ENCODE measurements at places on chromosomes 12 and 14.

DNA sequence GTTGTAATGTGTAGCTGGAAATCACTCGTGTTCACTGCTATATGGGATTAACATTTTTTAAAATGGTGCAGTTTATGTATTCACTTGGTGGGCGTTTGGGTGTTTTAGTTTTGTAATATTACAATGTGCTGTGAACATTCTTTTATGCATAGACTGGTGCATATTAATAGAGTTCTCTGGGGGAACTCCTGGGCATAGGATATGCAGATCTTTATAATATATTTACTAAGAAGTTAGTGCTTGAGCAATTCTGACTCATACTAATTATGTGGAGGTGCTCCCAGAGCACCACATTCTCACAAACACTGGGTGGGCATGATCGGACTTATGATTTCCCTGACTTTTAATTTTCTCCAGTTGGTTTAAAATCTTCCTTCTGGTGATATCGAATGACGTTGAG lies 342.3 kb downstream of the PDZRN4 start:
- DNase-seq = no peak

GRCh38 chr14:46651526-46652144 lies at the start of gene RPL10L:
Gene RPL10L (minus strand): TSS chr14:46651781. CDS start chr14:46651736, 45 bp downstream.
- DNase-seq = no peak

DNA sequence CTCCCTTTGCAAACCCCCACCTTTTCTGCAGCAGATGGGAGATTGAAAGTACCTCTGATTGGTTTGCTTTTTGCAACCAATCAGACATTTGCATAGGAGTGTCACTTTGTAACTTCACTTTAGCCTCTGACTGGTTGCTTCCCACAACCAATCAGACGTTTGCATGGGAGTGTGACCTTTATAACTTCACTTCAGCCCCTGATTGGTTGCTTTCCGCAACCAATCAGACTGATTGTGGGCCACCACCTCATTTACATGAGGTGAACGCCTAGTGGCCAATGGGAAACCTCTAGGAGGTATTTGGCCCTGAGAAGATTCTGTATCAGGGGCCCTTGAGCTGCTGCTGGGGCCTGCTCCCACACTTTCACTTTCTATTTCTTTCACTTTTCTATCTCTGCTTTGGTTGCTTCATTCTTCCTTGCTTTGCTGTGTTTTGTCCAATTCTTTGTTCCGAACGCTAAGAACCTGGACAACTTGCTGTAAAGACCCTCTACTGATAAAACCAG lies 106.0 kb upstream of the PRICKLE1 start:
- no peak for DNase-seq

- no peak for DNase-seq
Measured at GRCh38 chr12:103697971-103698751, 111.1 kb downstream of the STAB2 start.

DNA sequence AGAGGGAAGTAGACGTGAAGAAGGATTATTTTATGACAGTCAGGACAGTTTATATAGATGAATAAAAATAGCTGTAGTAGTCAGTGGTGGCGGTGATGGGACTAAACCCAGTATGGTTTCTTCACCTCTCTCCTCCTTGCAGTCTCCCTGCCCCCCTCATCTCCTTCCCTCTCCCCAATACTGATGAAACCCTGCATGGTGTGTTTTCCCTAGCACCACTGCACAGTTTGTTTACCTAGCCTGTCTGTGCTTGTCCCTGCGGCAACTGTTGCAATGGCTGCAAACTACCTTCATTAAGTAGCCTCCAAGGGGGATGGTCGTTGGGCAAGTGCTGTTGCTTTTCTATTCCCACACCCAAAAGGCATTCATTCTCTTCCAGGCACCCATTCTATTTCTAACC lies 14.7 kb downstream of the PCBP2 start:
- no peak for DNase-seq

- no peak for DNase-seq
Measured at GRCh38 chr12:57868221-57868620, 21.7 kb upstream of the CTDSP2 start.

GRCh38 chr12:96070670-96071279 lies 35.4 kb upstream of the LTA4H start:
- DNase-seq = no peak

DNA sequence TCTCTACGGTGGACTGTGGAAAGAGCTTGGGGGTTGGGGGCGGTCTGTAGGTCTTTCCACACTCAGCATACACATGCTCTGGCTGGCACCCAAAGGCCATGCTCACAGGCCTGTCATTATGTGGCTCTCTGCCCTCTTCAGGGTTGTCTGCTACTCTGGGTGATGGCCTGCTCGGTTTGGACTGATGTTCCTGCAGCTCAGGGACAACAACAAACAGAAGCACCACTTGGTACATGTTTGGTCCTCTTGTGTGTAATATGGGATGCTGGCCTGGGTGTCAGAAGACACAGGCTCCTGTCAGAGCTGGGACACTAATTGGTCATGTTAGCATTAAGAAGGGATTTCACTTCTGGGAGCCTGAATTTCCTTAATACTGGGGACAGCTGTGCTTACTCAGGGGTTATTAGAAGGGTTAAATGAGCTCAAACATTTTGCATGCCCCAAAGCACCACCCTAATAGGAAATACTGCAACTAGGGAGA lies 32.7 kb upstream of the SELPLG start:
- no peak for DNase-seq

DNA sequence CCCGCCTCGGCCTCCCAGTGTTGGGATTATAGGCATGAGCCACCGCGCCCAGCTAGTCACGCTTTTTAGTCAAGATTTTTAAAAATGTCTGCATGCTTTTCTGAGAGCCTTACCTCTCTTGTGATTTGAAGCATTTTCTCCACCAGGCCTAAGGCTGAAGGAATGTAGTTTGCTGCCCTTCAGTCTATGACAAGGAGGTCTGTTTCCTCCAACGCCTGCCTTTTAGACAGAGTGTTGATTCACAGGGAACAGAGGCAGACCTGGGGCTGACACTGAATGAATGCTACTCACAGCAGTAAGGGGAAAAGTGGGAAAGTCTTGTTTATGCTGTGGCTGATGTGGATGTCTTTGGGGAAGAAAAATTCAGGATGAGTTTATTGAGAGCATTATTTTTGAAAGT lies 27.2 kb upstream of the MDM2 start:
- no peak for DNase-seq

DNA sequence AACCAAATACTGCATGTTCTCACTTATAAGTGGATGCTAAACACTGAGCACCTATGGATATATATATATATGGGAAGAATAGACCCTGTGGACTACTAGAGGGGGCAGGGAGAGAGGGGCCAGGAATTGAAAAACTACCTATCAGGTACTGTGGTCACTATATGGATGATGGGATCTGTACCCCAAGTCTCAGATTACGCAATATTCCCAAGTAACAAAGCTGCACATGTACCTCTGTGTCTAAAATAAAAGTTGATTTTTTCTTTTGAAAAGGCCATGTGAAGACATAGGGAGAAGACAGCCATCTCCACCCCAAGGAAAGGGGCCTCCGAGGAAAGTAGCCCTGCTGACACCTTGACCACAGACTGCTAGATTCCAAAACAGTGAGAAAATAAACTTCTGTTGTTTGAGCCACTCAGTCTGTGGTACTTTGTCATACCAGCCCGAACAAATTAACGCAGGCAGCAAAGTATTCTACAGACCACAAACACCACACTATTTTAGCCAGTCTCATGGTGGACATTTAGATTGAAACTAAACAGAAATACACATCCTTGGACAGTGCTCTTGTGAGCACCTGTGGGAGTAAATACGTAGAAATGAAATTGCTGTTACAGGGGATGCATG lies 197.1 kb downstream of the EFCAB11 start:
- DNase-seq = no peak

- DNase-seq = no peak
Measured at GRCh38 chr12:20489645-20490044, 121.3 kb downstream of the PDE3A start.

DNA sequence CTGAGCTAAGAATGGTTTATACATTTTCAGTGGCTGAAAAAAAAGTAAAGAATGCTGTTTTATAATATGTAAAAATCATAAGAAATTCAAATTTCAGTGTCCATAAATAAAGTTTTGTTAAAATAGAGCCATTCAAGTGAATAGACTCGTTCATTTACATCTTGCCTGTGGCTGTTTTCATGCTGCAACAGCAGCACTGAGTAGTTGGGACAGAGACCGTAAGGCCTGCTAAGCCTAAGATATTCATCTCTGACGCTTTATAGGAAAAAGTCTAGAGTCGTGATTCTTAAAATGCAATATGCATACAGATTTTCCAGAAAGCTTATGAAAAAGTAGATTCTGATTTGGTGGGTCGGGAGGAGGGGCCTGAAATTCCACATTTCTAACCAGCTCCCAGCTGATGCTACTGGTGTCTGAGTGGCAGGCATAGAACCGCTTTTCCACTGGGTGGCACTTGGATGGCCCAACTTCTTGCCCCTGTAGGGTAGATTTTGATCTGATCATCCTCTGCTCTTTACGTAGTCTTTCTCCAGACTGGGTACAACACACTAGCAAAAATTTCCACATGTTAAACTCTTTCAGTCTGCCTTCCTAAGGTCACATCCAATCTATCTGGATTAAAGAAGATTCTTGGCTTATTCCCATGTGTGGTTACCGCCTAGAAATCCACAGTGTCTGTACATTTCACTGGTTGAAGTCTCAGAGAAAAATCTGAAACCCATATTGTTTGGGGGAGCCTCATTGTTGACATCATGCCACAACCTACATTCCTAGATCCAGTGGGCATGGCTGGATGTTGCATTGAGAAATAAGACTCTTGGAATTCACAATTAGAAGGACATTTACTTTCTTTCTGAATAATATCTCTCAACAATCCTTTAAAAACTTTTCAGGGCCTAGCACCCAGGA lies 151.2 kb downstream of the C12orf75 start:
- no peak for DNase-seq

GRCh38 chr12:68391937-68392336 lies 59.8 kb upstream of the MDM1 start:
- no peak for DNase-seq
